ENCODE measurements at places on chromosomes 1 and 21.
A peak's percentile ranks its signal among the peaks of the same experiment; 100 is the strongest.

GRCh38 chr1:216015116-216015515, 408.1 kb downstream of the USH2A start:
- DNase-seq: no peak

- peak; percentile 74 for DNase-seq
These were observed 189.9 kb downstream of the ZC3H11B start for GRCh38 chr1:219422811-219423598.

DNA sequence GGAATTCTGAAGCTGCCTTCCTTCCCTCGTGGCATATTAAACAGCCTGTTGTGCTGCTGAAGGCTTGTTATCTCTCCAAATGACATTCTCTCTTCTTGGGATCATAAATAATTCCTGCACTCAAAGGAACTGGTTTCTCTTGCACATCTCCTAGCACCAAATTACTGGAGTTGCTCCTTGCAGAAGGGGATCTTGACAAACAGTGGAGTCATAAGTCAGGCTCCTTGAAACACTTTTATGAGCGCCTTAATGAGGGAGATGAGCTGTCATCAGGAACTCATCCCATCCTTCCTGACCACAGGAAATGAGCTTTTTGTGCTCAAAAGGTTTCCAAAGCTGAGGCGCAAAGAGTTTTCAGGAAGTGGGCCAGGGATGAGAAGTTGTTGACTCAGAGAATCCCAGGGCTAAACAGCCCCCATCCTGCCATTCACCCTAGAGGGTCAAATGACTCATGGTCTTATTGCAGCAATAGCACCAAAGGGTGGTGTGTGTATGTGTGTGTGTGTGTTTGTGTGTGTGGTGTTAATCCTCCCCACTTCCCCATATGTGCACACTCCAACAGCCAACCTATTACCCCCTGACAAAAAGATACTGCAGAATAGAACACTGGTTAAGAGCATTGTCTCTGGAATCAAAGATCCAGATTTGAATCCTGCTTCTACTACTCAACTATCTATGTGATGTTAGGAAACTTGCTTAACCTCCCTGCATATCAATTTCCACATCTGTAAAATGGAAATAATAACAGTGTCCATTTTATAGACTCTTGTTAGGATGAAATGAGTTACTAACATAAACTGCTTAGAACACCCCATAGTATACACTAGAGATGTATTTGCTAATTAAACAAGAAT, 2.8 kb upstream of the PHC2 start:
- DNase-seq: peak; percentile 100

DNA sequence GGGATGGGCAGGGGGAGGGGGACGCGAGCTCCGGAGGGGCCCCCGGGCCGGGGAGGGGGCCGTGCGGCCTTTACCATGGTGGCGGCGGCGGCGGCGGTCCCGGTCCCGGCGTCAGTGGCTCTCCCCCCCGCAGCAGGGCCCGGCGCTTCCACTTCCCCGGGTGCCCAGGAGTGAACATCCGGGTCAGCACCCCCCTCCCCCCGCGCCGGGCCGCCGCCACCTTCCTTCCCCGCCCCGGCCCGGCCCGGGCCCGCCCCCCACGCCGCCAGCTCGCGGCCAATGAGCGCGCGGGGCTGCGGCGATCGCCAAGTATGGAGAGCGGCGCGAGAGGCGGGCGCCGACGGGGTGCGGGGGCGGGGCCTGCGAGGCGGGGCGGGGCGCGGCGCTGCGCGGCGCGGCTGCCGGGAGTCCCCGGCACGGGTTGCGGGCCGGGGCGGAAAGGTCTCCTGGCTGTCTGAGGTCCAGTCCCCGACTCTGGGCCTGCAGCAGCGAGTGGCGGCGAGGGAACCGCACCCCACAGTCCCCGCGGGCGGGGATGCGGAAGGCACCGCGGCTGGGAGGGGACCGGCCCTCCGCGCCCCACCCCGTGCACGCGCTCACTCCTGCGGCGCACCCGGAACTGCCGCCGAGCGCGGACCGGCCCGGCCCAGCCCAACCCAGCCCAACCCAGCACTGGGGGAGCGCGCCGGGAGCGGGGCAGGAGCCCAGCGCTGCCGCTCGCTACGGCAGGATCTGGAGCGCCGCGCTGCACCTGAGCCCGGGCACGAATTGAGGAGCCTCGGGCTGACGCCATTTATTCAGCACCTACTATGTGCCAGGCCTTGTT, at the start of gene CAPZB:
Gene CAPZB (minus strand): TSS at position 178 of the 826 bp plus-strand sequence. CDS start 101 bp downstream, at position 77.
- DNase-seq: peak; percentile 91

- DNase-seq: no peak
These were observed 69.3 kb upstream of the ANGPTL3 start for GRCh38 chr1:62528015-62528414.
